Hematopoietic multipotent progenitor cell treated with erythropoietin and hydrocortisone succinate and interleukin-3 and kit ligand, for 8 days (in vitro differentiated cells): ENCODE measurements at places on chromosomes 3 and 15.

- DNase-seq: no peak
These were observed 135.5 kb downstream of the TGFBR2 start for GRCh38 chr3:30741889-30742288.

DNA sequence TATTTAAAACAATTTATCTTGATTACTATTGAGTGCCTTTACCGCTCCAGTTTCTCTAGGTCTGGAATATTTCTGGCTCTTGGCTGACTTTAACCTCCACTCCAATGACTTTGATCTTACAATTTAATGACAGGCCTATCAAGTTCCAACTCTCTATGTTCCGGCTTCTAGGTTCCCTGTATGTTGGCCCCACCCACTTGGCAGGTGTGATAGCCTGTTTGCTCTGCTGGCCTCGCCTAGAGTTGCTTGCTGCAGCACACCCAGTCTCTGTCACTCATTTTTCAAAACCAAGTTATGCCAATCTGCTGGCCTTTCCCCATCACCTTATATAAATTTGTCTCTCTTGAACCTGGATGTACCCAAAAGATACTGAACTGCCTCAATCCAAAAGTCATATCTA is 428.0 kb downstream of the ROBO1 start:
- DNase-seq: no peak

DNA sequence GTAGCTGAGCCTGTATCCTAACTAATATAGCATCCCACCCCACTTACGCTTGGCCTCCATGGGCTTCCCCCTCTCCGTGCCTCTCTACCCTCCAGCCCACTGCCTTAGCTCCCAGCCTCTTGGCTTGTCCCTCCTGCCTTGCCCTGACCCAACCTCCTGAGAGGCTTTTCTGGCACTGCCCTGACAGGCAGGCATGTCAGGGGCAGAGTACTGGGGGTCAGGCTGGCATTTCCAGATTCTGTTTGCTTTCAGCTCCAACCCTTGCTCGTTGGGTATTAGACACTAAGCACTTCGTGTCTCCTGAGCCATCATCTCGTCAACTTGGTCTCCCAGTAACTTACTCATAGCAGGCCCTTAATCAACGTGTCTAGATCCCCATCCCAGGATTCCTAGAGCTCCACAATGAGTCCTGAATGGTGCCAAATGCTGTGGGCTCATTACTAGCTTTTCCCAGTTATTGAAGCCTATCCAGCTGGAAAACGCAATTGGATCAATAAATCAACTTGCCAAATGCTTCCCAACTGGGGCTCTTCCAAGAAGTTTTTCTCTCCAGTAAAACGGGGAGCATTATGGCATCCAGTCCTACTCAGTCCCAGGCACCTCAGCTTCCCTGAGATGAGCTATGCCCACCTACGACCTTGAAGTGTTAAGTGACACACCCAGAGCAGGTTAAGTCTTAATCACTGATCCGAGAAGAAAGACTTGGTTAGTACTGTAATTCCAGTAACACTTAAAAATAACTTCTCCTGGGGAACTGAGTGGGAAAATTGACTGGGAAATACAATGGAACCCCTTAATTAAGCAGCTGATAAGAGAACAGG is 78.5 kb upstream of the DLG1 start:
- DNase-seq: no peak

DNA sequence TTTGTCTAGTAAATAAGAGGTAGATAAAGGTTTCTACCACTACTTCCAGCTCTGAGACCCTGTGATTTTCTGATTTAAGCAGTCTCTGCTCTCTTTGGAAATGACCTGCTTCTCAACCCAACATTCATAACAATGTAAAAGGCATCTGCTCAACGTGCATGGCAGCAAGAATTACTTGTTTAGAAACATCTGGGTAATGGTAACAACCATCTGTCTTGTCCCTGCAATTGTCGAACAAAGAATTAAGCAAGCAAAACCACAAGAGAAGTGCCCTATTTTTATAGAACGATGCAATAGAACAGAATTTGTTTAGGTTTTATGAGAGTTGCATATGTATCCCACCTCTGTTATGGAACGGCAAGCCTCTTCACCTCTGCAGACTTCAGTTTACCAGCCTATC is 7.1 kb upstream of the FSIP1 start:
- DNase-seq: no peak

DNA sequence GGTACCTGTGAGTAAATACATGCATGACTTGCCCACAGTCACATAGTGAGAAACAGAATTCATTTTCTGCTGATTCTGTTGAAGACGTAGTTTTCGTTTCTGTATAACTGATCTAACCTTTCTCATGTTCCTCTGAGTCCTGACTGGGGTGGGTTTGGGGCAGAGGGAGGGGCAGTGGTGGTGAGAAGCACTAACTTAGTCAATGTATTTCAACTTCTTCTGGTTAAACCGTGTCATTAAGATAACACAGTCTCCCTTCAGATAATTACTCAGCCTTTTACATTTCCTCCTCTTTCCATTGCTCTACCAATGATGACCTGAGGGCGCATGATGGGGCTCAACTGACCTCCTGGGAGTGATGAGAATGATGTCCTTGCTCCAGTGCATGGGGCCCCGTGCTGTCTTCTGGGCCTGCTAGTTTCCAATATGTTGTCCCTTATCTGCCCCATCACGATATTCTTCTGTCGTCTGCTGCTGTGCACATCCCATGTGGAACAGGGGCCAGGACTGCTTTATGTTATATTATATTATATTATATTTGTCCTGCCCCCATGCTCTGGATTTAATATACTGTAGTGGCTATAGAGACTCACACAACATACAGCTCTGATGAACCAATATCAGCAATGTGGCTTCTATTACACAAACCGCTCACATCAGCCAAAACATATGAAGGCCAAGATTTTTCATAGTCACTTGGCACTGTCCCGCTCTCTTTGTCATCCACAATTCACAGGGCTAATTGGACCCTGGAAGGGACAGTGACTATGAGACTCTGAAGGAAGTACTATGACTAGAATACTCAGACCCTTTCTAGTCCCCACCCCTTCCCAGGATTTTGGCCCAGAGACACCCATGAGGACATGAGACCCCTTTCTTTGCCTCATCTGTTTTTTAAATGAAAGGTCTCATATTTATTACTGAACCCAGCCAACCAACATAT is 407.1 kb upstream of the MCTP2 start:
- DNase-seq: no peak

GRCh38 chr15:80578871-80579270 is 116.2 kb upstream of the ABHD17C start:
- DNase-seq: no peak

- DNase-seq: no peak
These were observed 56.1 kb downstream of the MYZAP start for GRCh38 chr15:57647791-57648130.

GRCh38 chr3:185813205-185813604 is 11.6 kb downstream of the IGF2BP2 start:
- no peak for DNase-seq

GRCh38 chr3:56368846-56369245 is 99.4 kb downstream of the ERC2 start:
- no peak for DNase-seq

- no peak for DNase-seq
These were observed 52.6 kb upstream of the ADGRG7 start for GRCh38 chr3:100556673-100557310.

- DNase-seq: no peak
These were observed 50.3 kb upstream of the PLXND1 start for GRCh38 chr3:129656659-129657247.

DNA sequence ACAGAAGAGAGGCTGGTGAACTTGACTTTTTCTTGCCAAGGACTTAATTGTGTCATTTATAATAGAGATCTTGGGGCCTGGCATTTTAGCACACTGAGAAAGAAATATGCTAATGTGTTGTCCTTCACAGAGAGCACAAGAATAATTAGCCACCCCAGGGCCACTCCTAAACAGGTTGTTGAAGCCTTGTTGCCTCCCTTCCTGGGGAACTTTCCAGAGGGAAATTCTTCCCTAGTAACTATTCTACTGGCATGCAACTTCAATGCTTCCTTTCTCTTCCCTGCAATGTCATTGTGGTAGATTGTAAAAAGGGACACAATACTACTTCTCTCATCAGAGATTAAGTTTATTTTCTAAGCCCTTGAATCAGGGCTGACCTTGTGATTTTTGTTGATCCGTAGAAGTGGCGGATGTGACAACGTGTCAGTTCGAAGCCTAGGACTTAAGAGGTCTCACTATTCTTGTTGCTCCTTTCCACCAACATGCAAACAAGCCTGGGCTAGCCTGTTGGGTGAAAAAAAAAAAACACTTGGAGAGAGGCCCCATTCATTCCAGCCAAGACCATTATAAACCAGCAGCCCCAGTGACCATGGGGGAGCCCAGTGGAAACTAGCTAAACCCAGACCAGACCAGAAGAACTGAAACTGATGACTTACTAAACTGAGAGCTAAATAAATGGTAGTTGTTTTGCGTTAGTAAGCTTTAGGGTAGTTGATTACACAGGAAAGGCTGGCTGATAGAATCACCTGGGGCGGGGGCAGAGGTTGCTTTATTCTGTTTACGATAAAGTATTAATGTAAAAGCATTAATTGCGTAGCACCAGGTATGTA is 287.2 kb downstream of the SHQ1 start:
- DNase-seq: no peak
